Kidney tubule cell (primary cell): ENCODE measurements at places on chromosomes 7 and 10.
A peak's percentile ranks its signal among the peaks of the same experiment; 100 is the strongest.

GRCh38 chr7:92622030-92622429 lies 31.8 kb upstream of the FAM133B start:
- DNase-seq = no peak

DNA sequence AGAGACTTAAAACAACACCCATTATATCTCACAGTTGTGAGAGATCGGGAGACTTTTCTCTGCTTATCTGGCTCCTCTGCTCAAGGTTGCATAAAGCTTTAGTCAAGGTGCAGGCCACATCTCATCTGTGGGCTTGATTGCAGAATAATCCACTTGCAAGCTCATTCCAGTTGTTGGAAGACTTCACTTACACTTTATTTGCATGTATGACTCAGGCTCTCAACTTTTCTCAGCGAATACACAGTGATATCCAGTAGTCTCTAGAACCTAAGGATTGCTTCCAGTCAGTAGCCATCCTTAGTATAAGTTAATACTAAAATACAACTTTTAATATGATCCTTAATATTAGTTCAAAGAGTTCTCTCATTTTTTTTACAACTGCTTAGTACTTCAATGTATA lies 435.5 kb upstream of the NRG3 start:
- no peak for DNase-seq

- no peak for DNase-seq
Measured at GRCh38 chr10:124644771-124645415, 99.3 kb downstream of the FAM53B start.

DNA sequence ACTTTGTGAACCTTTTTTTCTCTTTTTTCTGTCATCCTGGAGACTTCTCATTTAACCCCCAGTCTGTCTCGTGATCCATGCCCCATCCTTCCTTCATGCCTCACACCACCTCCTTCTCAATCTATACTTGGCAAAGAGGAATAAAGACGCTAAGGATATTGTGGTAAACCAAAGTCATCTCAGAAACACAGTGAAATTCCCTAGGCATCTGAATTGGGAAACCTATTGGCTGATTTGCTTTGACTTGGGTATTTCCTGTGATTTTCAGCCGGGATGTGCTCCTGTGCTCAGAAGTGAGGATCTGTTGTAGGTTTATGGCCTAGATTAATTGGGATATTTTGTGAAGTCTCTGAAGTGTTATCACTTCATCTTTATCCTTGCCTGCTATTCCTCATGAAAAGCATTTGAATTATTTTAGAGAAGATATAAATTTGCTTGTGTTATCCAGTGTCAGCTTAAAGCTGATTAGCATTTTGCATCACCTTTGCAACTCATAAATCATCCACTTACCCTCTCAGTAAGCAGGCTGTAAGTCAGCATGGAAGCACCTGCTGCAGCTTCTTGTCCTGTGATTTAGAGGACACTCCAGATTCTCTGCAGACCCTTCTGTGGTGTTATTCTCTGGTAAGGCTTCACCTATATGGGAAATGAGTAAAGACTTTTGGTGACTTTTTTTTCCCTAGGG lies 138.0 kb downstream of the AUTS2 start:
- DNase-seq = no peak

- no peak for DNase-seq
Measured at GRCh38 chr7:143909863-143910262, 7.9 kb upstream of the TCAF1 start.

- DNase-seq = no peak
Measured at GRCh38 chr7:37009125-37009675, 284.9 kb upstream of the AOAH start.

- no peak for DNase-seq
Measured at GRCh38 chr10:124349231-124349995, 69.3 kb downstream of the OAT start.

DNA sequence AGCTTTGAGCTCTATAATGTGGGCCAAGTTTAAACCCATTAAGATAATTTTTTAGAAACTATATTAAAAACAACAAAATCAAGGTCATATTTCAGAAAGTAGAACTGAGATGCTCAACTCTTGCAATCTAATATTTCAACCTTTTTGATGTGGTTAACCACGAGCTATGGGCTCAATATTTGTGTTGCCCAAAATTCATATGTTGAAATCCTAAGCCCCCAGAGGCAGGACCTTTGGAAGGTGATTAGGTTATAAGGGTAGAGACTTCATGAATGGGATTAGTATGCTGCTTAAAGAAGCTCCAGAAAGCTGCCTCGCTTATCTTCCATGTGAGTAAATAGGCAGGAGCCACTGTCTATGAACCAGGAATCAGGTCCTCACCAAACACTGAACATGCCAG lies 284.4 kb downstream of the CRPPA start:
- no peak for DNase-seq

- DNase-seq = no peak
Measured at GRCh38 chr10:14407567-14407966, 76.8 kb upstream of the FRMD4A start.

DNA sequence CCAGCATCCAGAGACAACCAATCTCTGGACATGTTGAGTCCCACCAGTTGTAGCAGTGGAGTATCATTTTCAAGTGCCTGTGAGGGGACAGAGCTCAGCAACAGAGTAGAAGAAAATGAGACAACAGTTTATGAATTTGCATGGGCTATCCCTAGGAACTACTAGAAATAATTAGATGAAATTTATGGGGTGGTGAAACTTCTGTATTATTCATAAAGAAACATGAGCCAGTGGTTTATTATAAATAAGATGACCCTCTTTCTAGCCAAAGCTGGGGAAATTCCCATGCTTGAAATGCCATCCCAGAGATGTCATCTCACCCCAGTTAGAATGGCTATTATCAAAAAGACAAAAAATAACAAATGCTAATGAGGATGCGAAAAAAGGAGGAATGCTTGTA lies 55.1 kb upstream of the ITGB8 start:
- DNase-seq = peak; percentile 30

DNA sequence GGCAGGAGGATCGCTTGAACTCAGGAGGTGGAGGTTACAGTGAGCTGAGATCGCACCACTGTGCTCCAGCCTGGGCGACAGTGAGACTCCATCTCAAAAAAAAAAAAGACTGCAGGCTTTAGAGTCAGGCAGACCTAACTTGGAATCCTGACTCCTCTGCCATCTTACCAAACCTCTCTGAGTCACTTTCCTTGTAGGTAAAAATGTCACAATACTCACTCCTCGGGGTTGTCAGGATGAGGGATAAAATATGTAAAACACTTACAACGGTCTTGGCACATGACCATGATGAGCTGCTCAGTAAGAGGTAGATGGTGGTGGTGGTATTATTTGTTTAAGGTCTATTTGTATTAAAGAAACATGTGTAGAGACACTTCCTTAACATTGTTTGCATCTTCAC lies 154.1 kb upstream of the PDE1C start:
- DNase-seq = no peak

DNA sequence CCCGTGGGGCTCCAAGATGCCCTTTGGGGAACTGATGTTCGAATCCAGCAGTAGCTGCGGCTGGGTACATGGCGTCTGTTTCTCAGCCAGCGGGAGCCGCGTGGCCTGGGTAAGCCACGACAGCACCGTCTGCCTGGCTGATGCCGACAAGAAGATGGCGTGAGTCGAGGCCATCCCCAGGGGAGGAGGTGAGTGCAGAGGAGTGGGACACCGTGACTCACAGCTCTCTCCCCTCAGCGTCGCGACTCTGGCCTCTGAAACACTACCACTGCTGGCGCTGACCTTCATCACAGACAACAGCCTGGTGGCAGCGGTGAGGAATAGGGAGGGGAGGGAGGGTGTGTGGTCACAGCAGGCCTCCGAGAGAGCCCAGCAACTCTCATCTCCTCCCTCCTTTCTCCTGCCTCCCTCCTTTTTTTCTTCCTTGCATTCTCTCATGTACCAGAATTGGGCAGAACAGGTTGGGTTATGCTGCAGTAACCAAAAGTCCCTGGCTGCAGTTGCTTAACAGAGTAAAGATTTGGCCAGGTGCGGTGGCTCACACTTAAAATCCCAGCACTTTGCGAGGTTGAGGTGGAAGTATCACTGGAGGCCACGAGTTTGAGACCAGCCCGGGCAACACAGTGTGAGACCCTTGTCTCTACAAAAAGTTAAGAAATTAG lies 16.5 kb downstream of the ARPC1B start:
- DNase-seq = no peak

- DNase-seq = peak; percentile 94
Measured at GRCh38 chr7:76069238-76069638, 21.3 kb downstream of the MDH2 start.

GRCh38 chr7:4198301-4198700 lies 483.8 kb upstream of the FOXK1 start:
- no peak for DNase-seq

- DNase-seq = no peak
Measured at GRCh38 chr10:122746408-122746807, 46.8 kb upstream of the C10orf120 start.
